ENCODE measurements at places on chromosomes 3 and 15. TPM values are rescaled to one million over a fixed set of nuclear protein-coding genes. Genes with fewer than 3 reads are reported as not detected.

GRCh38 chr3:121895121-121895520 is 920 bp downstream of the SLC15A2 start:
- ATAC-seq = no peak

DNA sequence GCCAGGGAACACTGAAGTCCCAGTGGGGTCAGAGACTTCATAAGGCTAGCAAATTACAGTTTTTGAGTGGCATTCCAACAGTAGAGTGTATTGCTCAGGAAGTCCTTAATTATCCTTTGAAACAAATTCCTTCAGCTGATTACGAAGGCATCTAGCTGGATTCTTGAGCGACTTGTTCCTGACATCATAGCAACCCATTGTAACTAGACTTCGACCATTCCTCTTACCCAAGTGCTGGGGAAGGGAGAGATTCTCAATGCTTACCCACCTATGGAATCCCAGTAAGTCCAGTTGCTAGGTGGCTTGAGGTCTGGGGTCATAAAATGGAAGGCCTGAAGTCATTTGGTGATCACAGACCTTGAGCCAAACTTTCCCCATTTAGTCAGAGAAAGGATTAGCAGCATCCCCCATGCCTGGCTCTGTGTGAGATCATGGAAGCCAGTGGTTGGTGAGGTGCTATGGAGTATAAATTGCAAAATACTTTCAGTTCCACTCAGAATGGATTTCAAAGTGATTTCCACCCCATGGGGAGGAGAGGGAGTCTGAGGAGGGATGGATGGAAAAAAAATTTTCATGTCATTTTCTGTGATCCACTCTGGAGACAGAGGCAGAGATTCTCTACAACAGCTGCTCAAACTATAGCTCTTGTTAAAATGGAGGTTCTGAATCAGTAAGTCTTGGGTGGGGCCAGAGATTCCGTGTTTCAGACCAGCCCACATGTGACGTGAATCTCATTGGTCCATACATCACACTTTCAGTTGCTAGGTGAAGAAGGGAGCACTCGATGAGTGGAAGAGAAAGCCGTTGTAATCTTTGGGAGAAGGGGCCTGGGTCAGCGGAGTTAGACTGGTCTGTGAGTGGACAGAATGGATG is 45.7 kb downstream of the CD86 start:
- ATAC-seq = peak; percentile 87

DNA sequence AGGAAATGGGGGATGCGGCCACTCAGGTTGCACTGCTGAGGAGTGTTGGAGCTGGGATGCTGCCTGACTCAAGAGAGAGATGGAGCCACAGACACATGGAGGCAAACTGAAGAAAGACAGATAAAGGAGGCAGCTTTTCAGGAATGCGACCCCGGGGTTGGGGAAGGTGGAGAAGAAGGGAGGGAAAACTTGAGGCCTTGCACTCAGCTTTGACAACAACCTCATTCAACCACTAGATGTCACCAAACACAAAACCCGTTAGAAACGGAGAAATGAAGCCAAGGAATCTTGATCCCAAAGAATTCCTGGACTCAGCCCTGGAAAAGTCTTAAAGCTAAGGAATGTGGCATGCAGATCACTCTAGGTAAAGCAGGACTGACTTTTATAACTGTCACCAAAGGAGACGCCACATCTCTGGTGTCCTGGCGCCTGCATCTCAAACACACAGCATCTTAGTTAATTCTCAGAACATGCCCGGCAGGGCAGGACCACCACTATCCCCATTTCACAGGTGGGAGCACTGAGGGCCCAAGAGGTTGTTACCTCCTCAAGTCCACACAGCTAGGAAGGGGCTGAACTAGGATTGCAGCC is 59.6 kb upstream of the LMCD1 start:
- no peak for ATAC-seq

DNA sequence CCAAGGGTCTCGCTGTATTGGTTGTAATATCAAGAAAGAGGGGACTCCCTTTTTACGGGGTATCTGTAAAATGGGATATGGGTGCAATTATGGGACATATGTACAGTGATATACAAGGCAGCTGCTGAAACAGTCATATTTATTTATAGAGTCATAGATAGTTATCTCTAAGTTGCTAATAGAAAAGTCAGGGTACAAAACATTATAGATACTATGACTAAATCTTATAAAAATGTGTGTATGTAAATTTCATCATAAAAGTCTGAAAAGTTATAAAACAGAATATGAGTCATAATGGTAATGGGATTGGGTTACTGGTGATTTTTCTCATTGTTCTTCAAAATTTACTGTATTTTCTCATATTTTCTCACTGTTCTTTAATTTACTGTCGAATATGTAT is 344.9 kb upstream of the SLCO3A1 start:
- no peak for ATAC-seq

Gene SNX22
- total RNA-seq = 3.6 TPM

GRCh38 chr15:75063338-75063737 is 39.9 kb downstream of the PPCDC start:
- no peak for ATAC-seq

GRCh38 chr3:159273070-159273469 is 471.2 kb downstream of the MFSD1 start:
- ATAC-seq = peak; percentile 91

DNA sequence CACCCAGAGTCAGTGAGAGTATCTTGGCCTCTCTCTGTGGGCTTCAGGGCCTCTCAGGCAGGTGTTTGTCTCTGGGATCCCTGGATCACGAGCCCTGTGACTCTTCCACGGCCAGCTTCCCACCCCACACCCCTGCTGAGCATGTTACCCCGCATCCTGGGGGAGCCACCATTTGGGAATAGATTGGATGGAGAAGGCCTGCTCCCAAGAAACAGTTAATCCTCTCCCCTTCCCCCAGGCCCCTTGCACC is 15.5 kb upstream of the SRP14 start:
- ATAC-seq = no peak

GRCh38 chr3:128173200-128173599 is 19.9 kb downstream of the EEFSEC start:
- ATAC-seq = no peak

- no peak for ATAC-seq
Observed at GRCh38 chr3:45564172-45564571, 30.4 kb upstream of the LIMD1 start.

DNA sequence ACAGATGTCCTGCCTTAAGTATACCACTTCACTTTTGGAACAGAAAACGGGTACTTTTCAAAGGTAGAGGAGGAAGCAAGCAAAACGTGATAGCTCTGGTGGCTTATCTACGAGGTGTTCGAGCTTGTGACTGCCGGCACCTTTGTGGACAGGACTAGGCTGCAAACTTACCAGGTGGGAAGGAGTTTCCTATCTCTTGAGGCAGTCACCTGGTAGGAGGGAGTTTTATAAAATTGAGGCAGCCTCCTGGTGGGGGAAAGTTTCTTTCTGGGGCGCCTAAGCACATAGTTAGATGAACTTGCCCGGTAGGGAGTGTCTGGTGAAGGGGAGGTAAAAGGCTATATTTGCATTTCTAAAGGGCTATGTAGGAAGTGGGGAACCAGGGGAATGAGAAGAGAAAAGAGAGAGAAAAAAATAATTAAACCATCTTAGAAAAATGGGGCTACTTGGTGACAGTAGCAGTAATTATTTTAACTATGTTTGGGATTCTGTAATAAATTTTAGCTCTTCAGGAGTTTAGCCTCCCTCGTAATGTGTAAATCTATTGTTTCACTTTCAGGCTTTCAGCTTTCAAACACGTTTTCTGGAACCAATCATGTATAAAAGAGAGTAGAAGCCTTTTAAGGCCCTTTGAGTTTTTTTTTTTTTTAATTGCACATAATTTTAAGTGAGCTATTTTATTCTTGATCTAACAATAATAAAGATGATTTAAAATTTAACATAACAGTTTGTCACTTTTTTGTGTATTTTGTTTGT is 131.0 kb downstream of the IL5RA start:
- ATAC-seq = no peak

DNA sequence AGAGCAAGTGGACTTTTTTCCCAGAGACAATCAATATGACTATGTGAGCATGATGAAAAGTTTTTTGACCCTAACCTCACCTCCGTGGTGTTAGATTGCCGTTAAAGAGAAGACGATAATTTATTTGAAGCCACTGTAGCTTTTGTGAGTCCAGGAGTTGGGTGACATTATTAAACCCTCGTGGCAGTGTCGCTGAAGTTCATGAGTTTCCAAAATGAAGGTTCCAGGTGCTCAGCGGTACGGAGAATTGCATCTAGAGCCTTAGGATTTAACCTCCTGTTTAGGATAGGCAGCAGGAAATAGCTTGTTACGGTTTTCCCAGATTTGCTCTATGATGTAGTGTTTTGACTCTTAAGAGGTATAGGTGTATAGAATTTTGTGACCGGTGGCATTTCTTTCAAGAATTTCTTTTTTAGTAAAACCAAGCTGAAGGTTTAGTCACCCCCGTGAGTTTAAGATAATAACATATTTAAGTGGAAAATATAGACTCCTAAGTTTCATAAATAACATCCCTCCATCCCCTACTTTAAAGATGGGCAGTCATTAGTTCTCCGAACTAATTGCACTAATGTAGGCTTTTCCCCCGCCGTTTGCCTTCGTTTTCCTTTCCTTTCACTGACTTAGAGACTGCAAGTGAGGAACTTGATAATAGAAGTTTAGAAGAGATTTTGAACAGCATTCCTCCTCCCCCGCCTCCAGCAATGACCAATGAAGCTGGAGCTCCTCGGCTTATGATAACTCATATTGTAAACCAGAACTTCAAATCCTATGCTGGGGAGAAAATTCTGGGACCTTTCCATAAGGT is 2.0 kb downstream of the SMC4 start:
- no peak for ATAC-seq

- ATAC-seq = no peak
Observed at GRCh38 chr15:101124731-101125451, 127.0 kb downstream of the CHSY1 start.

- no peak for ATAC-seq
Observed at GRCh38 chr3:156948402-156949210, 122.5 kb downstream of the LEKR1 start.

DNA sequence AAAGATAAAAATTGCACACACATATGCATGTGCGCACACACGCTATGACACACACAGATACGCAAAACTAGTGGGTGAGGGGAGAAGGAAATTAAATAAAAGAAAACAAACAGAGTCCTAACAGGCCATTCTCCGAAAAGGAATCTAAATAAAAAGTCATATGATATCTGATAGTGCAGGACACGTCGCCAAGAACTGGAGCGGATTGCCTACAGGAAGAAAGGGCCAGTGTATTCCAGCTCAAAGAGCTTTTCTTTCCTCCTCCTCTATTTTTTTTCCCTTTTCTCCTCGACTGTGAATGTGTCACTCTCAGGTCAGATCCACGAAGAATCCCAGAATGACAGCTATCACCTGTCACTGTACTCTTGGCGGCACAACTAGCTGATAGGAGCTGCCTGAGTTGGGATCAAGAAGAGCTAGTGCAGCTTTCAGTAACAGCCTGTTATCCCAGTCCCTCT is 157.8 kb downstream of the TIGIT start:
- peak; percentile 16 for ATAC-seq

DNA sequence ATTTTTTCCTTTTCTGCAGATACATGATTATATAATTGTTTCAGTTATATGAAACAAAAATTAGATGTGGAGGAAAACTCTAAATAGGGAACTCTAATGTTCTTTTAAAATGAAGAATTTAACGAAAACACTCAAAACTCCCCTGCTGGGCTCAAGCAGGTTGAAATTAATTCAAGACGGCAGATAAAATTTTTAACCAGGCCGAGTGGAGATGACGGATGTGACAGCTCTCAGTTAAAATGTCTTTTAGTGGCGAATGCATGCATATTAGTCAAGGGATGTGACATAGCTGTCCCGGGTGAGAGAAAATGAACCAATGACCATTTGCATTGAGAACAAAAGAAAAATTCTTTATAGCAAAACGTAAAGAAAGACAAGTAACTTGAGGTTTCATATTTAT is 110.1 kb downstream of the ROBO2 start:
- no peak for ATAC-seq

Gene MUC20
- 0.49 TPM for total RNA-seq

Gene SKIL
- total RNA-seq = 101 TPM

- ATAC-seq = no peak
Observed at GRCh38 chr3:47565734-47566550, 12.7 kb downstream of the CSPG5 start.

- ATAC-seq = no peak
Observed at GRCh38 chr3:172518929-172519640, 4.1 kb downstream of the TNFSF10 start.

Gene CNTN4
- total RNA-seq = 18.3 TPM

- ATAC-seq = no peak
Observed at GRCh38 chr3:32686713-32687112, 1.7 kb downstream of the CNOT10 start.

- ATAC-seq = no peak
Observed at GRCh38 chr3:56753206-56753820, 48.4 kb downstream of the ARHGEF3 start.

- no peak for ATAC-seq
Observed at GRCh38 chr3:152056987-152057386, 183.5 kb downstream of the SUCNR1 start.

- no peak for ATAC-seq
Observed at GRCh38 chr15:58526647-58527192, 94.9 kb downstream of the LIPC start.

Gene TMEM212
- total RNA-seq = not detected

Gene CKMT1B
- total RNA-seq = 1.4 TPM

GRCh38 chr3:73548436-73548835 is 76.3 kb downstream of the PDZRN3 start:
- ATAC-seq = no peak

Gene BCL2A1
- total RNA-seq = not detected

DNA sequence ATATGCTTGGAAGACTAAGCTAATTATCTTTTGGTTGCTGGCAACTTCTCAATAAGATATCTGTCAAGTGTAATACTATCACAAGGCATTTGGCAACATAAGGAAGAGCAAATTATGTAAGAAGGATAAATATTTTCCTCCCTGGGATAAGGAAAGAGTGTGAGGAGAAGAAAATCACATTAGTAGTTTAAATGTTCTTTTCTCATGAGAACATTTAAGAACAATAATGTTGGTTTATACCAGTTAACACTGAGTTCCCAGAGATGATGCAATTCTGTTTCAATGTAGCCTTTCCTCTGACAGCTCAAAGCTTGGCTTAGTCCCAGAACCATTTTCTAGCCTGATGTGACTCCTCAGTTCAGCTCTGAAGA is 66.1 kb upstream of the NPHP3 start:
- no peak for ATAC-seq

Gene ARNT2
- total RNA-seq = 25.1 TPM

DNA sequence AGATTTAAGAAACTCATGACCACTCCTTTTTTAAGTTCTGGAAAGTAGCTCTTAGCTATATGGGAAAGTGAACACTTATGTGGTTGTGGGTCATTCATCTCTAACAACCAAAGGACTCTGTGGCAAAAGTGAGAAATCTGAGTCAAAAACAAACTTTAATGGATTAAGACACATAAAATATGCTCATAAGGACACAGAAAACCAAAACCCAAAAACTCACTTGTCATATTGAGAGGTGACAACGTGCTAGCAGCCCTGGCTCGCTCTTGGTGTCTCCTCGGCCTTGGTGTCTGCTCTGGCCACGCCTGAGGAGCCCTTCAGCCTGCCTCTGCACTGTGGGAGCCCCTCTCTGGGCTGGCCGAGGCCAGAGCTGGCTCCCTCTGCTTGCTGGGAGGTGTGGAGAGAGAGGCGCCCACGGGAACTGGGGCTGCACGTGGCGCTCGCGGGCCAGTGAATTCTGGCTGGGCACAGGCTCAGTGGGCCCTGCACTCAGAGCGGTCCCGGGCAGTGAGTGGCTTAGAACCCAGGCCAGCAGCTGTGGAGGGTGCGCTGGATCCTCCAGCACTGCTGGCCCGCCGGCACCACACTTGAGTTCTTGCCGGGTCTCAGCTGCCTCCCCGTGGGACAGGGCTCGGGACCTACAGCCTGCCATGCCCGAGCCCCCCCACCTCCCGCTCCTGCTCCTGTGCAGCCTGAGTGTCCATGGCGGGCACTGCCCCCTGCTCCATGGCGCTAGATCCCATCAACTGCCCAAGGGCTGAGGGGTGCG is 30.3 kb upstream of the SKIL start:
- no peak for ATAC-seq

Gene CHSY1
- total RNA-seq = 26.5 TPM

Measured in motor neuron (in vitro differentiated cells).